ENCODE measurements at places on chromosomes 3 and 15.

DNA sequence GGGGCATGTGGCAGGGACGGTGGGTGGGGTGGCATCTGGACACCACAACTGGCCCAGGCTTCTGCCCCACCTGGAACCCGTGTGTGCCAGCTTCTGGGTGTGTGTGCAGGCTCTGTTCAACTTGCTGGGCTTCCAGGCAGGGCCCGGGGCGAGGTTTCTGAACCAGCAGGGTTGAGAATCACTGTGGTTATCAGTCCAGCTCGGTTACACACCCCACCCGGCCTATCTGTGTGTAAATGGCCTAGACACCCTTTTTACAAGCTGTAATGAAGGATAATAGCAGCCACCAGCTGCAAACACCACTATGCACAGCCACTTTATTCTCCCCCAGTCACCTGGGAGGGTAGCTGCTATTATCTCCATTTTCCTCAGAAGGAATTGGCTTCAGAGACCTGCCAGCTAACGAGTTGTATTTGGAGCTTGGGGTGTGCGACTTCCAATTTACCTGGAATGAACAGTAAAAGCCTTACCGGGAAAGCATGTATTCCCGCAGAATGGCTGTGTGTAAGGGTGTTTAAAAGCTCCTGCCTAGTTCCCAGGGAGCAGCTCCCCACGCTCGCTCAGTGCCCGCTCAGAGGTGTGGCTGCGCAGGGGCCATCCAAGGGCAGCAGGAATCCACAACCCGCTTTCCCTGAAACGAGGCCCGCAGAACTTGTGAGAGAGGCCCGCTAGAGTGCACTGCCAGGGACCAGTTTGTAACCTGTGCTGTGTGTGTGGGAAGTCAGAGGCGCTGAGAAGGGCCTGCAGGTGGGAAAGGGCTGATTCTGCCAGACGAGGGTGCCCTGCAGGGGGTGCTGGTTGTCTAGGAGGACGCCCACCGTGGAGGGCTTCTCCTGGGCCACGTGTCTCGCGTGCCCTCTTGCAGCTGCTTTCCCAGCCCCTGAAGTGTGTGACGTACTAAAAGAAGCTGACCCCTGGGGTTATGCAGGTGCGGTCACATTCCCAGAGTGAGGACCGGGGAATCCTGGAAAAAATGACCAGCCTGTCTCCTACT lies 83.5 kb downstream of the C3orf70 start:
- DNase-seq: no peak

DNA sequence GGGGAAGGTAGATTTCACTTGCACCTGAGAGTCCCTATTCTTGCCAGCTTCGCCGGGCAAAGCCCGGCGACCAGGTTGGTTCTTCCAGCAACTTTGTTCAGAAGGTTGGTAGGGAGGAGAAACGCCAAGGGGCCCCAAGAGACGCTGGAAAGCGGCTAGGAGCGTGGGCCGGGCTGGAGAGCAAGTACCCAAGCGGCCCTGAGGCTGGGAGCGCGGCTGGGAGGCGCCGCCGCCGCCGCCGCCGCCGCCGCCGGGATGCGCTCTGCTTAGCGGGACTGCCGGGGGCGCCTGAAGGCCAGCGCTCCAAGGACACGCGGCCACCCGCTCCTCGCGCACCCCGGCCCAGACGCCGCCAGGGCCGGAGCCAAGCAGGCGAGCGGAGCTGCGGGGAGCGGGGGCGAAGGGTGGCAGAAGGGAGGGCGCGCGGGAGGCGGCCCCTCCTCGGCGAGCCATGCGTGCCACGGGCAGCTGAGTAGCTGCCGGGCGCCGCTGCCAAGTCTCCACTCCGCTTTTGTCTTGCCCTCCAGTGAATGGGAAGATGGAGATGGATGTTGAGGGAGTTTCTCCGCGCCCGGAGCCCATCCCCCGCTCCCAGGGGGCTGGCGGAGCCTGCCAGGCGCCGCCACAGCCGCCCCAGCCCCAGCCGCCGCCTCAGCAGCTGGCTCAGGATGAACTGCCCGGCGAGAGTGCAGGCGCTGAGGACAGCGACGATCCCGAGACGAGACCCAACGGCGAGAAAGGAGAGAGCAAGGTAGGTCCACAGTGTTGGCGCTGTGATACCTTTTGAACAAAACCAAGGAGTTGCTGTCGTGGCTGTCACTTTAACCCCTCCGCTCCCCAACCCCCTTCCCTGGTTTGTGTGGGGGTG lies 227.4 kb upstream of the AZI2 start:
- DNase-seq: no peak

DNA sequence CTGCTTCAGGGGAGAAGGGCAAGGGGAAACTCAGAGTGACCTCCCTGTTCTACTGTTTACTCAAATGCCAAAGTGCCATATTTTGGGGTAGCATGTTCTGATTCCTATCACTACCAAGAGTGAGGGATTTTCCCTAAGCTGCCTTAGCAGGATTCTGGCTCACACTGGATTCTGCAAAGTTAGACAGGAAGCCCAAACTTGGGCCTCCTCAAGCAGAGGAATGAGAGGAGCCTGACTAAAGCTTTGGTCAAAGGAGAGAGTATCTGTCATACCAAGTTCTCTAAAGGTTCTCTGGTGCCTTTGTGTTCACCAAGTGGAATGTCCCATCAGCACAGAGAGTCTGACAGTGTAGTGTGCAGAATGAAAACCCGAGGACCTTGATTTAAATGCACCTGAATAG lies 8.8 kb upstream of the RARB start:
- no peak for DNase-seq

GRCh38 chr15:77870195-77871065 lies 207.1 kb downstream of the TBC1D2B start:
- DNase-seq: no peak

GRCh38 chr3:39435006-39435748 lies 28.7 kb downstream of the RPSA start:
- no peak for DNase-seq

- DNase-seq: no peak
Observed at GRCh38 chr3:117597865-117598264, 888.3 kb downstream of the TUSC7 start.

DNA sequence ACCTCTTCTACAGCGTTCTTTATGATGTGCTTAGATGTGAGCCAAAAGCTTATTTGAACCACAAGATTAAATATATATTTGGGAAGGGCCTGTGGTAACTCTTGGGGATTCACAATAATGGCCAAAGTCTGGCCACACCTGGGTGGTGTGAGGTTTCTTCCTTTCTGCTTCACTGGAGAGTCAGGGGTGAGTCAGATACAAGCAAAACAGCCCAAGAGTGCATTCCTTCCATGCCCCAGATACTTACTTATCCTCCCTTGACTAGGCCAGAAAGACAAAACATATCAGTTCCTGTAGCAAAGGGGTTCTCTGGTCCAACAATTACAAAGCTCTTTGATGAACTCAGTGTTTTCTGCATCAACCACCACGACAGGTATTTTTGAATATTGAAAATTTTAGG lies 941 bp downstream of the ZBED2 start:
- no peak for DNase-seq

- no peak for DNase-seq
Observed at GRCh38 chr3:128133273-128133883, 9.8 kb upstream of the RUVBL1 start.

- DNase-seq: no peak
Observed at GRCh38 chr3:45140141-45140769, 5.9 kb downstream of the CDCP1 start.

GRCh38 chr3:181326637-181327223 lies 337.2 kb upstream of the DNAJC19 start:
- DNase-seq: no peak

DNA sequence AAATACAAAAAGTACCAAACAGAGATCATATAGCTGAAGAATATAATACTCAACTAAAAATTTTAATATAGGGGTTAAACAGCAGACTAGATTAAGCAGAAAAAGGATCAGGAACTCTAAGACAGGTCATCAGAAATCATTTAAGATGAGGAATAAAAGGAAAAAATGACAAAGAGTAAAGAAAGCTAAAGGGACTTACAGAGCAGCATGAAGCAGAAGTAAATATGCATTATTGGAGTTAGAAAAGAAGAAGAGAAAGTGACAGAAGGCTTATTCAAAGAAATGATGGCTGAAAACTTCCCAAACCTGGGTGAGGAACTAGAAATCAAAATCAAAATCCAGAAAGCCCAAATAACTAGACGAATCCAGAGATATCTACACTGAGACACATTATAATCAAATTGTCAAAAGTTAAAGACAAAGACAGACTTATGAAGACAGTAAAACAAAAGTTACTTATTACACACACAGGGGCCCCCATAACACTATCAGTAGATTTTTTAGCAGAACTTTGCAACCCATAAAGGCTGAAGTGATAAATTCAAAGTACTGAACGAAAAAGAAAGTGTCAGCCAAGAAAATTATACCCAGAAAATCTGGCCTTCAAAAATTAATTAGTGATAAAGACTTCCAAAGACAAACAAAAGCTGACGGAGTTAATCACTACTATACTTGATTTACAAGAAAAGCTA lies 95.6 kb downstream of the SCAPER start:
- no peak for DNase-seq

DNA sequence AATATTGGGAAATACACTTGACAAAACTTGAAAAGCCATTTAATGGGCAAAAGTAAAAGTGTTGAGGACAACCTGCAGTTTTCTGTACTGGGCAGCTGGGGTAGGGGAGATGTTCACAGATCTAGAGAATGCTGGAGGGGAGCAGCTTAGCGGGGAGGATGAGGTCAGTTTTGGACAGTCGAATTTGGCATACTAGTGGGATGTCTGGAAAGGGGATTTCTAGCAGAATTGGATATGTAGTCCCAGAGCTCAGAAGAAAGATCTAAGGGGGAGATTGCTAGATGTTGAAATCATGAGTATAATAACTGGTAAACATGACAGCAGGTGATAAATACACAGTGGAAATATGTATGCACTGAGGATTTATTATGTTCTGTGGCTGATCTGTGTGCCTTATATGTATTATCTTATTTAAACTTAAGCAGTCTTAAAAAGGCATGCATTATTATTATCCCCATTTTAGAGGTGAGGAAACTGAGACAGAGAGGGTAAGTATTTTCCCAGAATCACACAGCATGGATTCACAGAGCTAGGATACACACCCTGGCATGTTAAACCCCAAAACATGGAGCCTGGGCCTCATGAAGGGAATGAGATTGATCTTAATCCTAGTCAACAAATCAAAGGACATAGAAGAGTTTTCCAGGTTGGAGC lies 42.7 kb downstream of the TLNRD1 start:
- no peak for DNase-seq

Measured in forelimb muscle (tissue), 1 donor.